B cell (primary cell): ENCODE measurements at places on chromosomes 3 and 15. TPM values are rescaled to one million over a fixed set of nuclear protein-coding genes. Genes with fewer than 3 reads are reported as not detected.

The SEMA3F gene
- total RNA-seq, result 0.27 TPM in 1 of 2 replicates, not detected in the other

The A4GNT gene
- not detected in 2 replicates for total RNA-seq

The GASK1A gene
- total RNA-seq, result 0.15 TPM in 1 of 2 replicates, not detected in the other

The FOXB1 gene
- not detected in 2 replicates for total RNA-seq

The FAM162A gene
- 13.9 and 17.5 TPM in 2 replicates for total RNA-seq

The MKRN2OS gene
- not detected in 2 replicates for total RNA-seq

The AADACL2 gene
- total RNA-seq, result not detected in 2 replicates

The SLC24A5 gene
- not detected in 2 replicates for total RNA-seq
